Stimulated activated CD4-positive, alpha-beta T cell treated with anti-CD3 and anti-CD28 coated beads, Interleukin-1b, Interleukin-23, amount 100 ng/mL, for 1 hour (primary cell): ENCODE measurements at places on chromosomes 1 and 21.

GRCh38 chr1:48107516-48107915 is 110.3 kb upstream of the TRABD2B start:
- no peak for DNase-seq

GRCh38 chr1:192766009-192766625 is 42.7 kb upstream of the RGS2 start:
- no peak for DNase-seq

- DNase-seq, result no peak
Observed at GRCh38 chr1:154759196-154759595, 110.9 kb downstream of the KCNN3 start.

DNA sequence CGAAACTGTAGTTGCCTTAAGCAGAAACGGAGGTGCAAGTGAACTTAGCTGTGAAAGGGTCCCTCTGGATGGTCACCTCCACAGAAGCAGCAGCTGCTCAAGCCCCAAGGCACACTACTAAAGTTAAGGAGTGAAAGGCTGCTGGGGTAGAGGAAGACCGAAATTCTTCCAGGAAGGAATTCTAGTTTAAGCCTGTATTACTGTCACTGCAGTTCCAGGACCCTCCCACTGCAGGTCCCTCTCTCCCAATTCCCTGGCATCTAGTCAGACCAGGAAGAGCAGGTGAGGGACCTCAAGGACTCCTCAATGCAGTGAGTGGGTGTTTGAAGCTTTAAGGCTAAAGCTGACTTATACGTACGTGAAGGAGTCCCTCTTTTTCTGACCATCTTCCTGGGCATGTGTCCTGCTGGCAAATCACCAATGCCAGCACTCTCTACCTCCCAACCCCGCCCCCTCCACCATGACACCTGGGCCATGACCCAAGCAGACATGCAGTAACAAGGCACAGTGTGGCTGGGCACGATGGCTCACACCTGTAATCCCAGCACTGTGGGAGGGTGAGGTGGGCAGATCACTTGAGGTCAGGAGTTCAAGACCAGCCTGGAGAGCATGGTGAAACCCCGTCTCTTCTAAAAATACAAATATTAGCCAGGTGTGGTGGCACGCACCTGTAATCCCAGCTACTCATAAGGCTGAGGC is 57.2 kb downstream of the TGFBR3 start:
- no peak for DNase-seq

DNA sequence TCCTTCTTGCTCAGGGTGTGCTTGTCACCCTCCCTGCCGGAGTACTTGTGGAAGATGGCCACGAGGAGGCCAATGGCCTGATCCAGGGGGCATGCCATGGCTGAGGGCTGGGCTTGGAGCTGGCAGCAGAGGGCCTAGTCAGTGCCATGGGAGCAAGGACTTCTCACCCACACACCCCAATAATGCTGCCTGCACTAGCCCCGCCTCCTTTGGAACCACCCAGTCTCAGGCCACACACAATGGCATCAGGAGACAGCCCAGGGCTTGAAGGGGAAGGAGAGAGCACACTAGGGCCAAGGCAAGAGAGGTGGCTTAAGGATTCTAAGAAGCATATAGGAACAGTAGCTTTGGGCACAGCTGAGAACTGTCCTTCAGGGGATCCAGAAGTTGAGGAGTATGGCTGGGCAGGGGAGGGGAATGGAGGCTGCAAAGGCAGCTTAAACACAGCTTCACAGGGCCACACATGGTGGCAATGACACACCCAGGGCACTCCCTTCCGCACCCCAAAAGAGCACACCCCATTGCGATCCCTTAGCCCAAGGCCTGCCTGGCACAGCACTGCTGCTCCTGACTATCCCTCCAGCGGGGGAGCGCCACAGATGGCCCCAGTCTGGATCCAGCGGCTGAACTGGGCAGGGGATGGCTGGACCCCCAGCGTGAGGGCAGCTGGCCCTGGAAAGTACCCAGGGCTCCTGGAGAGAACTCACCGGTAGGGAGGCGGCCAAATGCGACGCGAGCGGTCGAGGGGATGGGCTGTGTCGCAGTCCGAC is at the start of gene S100A6:
TSS of gene S100A6 (minus strand) at position 750 of the 770 bp plus-strand sequence. CDS start at position 98, 652 bp downstream.
- DNase-seq, result no peak

GRCh38 chr1:110490791-110491451 is 28.1 kb downstream of the KCNA10 start:
- no peak for DNase-seq

GRCh38 chr1:239247285-239247684 is 139.1 kb upstream of the CHRM3 start:
- no peak for DNase-seq

DNA sequence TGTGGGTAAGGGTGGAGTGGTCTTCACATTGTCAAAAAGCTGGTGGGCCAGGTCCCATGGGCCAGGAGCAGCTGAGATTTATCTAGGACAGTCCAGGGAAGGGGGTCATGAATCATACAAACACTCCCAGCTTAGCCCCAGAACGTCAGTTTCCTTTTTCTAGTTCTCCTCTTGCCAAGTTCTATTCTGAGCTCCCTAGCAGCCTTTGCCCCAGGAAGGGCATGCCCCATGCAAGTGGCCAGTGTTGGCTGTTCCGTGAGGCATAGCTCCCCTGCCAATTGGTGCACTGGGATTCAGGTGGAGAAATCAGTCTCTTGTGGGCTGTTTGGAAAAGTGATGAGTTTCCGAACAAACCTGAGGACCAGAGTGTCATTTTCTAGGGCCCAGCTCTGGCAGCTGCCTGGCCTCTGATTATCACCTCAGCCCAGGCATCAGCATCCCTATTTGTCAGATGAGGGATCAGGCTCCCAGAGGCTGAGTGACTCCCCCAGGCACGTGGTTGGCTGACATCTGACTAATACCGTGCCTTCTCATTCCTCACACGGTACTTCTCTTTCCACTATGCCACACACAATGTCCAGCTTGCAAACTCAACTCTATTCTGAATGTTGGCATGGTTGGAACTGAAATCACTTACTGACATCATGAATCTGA is 14.2 kb upstream of the MYOM3 start:
- no peak for DNase-seq

DNA sequence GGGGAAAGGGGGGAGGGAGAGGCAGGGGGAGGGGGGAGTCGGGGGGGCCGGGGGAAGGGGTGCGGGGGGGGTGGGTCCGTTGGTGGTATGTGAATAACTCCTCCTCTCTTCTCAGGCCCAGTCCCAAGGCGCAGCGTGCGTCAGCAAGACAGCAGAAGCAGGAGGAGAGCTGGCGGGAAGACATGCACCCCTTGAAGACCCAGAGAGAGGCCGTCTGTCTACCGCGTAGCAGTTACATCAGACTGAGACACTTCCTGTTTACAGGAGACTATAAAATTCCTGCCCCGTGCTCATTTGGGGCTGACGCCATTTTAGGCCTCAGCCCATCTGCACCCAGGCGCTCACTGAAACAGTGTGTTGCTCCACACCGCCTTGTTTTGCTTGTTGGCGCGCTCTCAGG is 55.3 kb downstream of the SETD4 start:
- no peak for DNase-seq

- DNase-seq, result no peak
Observed at GRCh38 chr1:229991104-229991513, 75.9 kb upstream of the GALNT2 start.

DNA sequence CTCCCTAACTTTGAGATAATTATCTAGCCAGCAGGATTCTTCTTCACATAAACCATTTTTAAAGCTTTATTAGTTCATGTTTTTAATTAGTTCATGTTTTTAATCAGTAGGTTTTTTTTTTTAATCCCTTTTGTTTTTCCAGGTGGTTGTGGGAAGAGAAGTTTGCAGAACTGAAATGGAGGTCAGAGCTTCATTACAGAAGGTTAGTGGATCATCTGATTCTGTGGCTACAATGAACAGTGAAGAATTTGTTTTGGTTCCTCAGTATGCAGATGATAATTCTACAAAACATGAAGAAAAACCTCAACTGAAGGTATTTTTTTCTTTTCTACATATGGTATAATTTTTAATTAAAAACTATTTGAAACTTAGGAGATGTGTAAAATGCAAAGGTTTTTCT is 59.7 kb downstream of the RABGAP1L start:
- no peak for DNase-seq

DNA sequence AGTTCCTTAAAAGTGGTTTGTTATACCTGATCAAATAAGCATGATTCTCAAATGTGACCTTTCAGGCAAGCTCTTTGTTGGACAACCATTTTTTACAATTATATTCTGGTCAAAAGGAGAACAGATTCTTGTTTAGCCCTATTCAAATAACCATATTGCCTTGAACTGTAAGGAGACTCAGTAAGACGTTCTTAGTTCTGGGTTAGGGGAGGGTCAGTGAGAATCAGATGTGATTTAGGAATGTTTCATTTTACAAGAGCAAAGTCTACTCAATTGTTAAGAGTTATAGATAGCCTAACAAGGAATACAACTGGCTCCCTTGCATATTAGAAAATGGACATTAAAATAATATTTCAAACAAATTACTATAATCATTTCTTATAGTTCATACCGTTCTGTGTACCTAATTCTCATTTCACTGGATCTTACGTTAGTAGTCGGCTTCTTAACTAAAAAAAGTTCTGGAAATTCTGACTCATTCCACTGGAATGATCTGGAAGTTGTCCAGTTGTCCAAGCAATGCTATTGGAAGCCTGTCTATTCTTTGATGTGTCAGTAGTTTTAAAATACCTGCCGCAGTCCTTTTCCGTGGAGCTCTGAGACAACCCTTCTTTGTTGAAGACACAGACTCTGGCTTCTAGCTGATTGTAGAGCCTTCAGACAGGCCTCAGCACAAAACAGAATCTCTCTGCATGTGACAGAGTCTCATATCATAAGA is 88.8 kb downstream of the MAST2 start:
- no peak for DNase-seq

DNA sequence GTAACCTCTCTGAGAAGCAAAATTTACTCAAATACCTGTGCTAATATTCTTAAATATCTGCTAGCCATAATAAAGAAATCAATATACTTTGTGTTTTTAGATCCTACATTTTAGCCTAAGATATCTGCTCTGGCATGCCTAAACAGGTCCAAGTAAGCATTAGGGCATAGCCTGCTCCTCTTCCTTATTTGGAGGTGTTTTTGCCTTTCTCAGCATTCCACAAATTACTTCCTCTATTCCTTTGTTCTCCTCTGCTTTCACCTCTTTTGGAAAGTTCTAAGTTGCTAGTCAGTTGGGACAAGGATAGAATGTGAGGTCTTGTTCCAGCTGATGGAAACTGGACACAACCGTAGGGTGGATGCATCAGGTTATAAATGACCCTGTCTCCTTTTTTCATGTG is 7.2 kb upstream of the OR10X1 start:
- DNase-seq, result no peak

- DNase-seq, result no peak
Observed at GRCh38 chr1:215285013-215285800, 202.7 kb downstream of the KCNK2 start.

GRCh38 chr1:62962901-62963776 is 179.2 kb downstream of the ATG4C start:
- no peak for DNase-seq

- DNase-seq, result no peak
Observed at GRCh38 chr1:71118086-71118485, 37.3 kb upstream of the ZRANB2 start.

DNA sequence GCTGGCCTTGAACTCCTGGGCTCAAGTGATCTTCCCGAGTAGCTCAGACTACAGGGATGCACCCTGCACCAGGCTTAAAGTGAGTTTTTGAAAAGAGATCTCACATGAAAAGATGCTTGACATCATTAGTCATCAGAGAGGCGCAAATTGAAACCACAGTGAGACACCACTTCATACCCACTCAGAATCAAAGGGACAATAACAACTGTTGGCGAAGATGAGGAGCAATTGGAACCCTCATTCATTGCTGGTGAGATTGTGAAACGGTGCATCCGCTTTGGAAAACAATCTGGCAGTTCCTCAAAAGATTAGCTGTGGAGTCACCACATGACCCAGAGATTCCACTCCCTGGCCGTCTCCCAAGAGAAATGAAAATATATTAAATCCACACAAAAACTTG is 122.3 kb downstream of the PGBD5 start:
- no peak for DNase-seq

DNA sequence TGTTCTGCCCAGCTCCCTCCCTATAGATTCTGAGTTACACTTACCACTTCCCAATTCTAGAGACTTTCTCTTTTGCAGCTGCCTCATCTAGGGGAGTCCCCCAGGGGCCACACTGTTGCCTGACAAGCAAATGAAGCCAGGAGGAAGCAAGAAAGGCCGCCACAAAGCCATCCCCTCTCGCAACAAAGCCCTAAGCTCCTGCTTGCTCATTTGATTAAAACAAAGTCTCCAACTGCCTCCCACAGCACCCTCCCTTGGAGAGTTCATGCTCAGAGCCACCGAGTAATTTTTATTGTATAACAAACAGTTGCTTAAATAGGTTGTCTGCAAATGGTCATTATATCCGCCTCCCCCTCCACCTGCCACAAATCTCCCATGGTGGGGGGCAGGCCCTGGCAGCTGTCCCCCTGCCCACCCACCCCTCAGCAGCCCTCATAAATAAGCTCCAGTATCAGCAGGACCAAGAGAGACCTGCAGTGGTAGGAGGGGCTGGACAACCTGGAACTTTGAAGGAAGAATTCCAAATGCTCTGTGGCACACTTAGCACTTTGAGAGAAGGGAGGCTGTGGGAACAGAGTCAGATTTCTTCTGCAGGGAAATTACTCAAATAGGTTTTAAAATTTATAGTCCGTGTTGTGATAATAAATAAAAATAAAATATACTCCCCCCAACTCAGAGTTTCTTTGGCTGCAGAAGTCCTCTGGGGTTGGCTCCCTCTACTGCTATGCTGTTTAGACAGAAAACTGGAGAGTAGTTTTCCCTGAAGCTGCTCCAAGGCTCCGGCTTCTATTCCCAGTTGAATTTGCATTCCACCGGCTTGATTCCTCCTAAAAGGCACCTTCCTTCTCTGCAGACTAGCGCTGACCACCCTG is 237.5 kb downstream of the TTLL7 start:
- no peak for DNase-seq

- no peak for DNase-seq
Observed at GRCh38 chr1:43410571-43410970, 20.9 kb downstream of the SZT2 start.

- DNase-seq, result no peak
Observed at GRCh38 chr1:54835131-54835898, 34.2 kb upstream of the TTC22 start.

DNA sequence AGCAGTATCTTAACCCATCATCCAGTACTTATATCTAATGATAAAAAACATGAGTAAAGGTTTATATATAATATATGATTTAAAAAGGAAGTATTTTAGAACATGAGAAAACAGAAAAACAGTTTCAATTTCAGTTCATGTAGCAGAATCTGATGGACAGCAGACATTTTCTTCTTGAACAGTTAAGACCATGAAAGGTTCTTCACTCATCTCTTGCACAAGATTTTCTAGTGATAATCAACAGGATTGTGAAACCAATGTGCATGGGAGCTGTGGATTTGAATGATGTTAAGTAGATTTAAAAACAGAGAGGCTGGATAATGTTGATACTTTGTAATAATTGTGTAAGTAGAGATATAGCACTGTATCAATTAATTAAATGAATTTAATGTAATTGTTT is 1297.6 kb downstream of the BRINP3 start:
- no peak for DNase-seq

GRCh38 chr1:208028526-208028925 is 117.6 kb upstream of the CD34 start:
- no peak for DNase-seq
